ENCODE measurements at places on chromosomes 1 and 21.

DNA sequence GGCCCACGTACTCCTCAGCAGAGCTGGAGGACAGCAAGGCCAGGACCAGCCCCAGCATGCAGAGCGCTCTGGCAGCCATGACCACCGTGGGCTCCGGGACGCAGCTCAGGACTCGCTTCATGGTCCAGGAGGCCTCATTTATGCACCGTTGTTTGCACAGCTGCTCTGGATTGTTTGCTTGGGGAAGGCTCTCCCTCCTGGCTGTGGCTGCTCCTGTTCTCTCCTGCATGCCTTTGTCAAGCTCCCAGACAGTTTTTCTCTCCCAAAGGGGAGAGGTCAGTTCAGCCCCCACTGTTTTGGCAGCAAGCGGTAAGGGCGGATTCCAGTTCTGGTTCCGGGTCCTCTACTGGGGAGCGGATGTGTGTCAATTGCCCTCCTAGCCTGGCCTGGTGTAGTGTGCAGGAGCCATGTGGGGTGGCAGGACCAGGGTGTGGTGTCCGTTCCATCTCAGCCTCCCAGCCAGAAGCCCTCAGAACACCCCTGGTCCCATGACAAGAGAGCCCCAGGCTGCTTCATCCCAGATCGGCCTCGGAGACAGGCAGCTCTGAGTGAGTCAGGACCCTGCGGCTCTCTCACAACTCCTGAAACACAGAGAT lies at the start of gene TFF3:
Gene TFF3 (minus strand): TSS at position 114 of the 596 bp plus-strand sequence. CDS start 35 bp downstream, at position 79.
- DNase-seq = no peak

DNA sequence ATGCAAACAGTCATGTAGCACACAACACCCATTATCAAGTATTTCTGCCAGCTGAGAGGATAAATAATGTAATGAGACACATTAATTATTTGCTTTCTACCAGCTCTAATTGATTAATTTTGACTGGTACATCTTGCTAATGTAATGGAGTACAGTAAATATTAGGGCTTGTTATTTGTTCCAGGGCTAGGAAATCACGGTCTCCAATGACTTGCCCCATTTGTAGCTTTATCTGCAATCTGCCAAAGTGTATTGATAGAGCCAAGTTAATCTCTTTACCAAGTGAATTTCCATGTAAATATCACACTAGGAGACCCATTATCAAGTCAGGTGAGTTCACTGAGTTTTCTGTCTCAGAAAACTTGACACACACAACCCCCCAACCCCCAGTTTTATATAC lies 55.1 kb downstream of the RGS13 start:
- no peak for DNase-seq

DNA sequence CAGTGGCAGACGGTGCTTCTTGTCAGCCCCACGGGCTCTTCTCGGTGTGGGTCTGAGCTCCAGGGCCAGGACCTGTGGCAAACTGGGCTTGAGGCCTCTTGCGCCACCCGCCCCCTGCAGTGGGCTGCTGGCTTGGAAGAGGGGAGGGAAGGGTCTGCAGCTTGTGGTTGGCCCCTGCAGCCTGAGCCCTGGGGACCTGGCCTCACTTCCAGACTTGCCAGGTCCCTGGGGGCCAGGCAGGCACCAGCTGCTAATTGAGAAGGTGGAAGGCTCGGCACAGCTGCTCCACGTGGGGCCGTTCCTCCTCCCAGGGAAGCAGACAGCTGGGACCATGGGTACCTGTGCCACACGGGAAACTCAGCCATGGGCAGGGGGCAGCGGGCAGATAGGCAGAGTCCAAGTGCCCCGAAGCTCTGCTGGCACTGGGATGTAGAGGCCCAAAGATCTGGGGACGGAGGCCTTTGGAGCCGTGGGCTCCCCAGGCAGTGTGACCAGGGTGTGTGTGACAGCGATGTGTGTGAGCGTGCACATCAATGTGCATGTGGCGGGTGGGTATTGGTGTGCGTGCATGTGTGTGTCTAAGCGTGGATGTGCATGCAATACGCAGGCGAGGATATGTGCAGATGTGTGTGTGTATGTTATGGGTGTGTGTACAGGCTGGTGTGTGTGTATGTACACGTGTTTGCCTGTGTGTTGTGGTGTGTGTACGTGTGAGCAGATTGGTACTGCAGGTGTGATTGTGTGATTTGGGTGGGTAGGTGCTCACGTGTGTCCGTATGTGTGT lies 39.3 kb downstream of the TP73 start:
- DNase-seq = no peak

GRCh38 chr1:2349806-2350205 lies 41.5 kb downstream of the MORN1 start:
- DNase-seq = no peak

GRCh38 chr1:21295002-21295401 lies 4.7 kb upstream of the ECE1 start:
- DNase-seq = no peak

- no peak for DNase-seq
Observed at GRCh38 chr21:42962380-42963007, 11.9 kb upstream of the PKNOX1 start.

DNA sequence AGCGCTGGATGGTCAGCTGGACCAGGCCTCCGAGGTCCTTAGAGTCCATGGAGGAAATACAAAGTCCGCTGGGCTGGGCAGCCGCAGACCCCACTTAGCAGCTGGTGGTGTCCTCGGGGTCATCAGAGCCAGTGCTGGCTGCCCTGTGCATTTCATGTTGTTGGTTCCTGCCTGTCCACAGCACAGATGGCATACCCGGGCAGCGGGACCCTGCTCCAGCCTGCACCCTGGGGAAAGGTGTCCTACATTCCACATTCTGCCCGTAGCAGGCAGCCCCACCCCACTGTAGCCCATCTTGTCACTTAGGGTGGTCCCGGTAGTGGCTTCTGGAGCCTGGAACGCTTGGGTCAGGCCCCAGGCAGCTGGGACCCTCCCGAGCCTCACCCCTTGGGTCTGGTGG lies 19.8 kb downstream of the PRKCZ start:
- DNase-seq = no peak

DNA sequence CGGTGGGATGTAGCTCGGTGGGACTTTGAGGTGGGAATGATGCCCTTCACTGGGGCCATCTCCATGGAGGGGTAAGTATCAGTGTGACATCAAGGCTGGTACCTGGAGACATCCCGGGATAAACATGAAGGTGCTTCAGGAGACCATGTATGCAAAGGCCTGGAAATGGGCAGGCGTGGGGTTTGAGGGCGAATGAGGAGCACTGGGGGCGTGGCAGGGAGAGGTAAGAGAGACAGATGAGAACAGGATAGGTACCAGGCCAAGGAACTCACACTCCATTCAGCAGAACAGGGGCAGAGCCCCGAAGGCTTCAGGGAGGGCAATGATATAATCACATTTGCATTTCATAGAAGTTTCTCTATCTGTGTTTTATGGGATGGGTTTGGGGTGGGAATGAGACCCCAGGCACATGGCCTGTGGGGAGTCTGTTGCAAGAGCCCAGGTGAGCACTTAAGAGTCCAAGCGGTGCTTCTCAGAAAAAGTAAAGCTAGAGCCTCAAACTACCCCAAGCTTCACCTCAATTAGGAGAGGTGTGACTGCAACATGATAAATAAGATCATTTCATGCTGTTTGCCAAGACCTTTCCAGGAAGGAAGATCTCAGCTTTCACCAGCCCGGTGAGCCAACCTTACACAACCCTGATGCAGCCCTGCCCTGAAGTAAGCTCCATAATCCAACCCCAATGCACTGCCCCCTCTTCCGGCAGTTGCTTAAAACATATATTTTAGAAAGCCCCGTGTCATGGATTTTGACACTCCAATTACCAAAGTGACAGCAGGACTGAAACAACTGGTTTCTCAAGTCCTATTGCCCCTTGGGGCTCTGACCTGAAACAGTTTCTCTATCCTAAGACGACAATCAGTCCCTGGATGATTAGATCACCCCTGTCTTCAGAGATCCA lies 7.4 kb downstream of the S100A9 start:
- no peak for DNase-seq

- DNase-seq = no peak
Observed at GRCh38 chr1:30664103-30664755, 59.2 kb downstream of the MATN1 start.

GRCh38 chr1:207364614-207365013 lies 43.1 kb downstream of the CD55 start:
- DNase-seq = no peak

DNA sequence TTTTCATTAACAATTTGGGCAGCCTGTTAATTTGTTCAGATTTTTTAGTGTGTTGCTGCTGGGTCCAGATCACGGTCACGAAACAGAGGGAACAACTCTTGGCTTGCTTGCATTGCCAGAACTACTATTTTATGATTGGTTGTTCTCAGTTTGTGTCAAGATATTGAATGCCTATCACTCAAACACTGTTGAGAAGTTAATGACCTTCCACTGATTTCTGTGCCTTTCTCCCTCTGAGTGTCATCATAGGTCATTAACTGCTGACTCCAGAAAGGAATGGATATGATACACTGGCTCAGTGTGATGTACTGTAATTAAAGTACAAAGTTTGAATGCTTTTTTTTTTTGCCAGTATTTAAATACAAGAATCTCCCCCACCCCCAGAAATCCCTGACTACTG lies 9.2 kb downstream of the CHODL start:
- DNase-seq = no peak

DNA sequence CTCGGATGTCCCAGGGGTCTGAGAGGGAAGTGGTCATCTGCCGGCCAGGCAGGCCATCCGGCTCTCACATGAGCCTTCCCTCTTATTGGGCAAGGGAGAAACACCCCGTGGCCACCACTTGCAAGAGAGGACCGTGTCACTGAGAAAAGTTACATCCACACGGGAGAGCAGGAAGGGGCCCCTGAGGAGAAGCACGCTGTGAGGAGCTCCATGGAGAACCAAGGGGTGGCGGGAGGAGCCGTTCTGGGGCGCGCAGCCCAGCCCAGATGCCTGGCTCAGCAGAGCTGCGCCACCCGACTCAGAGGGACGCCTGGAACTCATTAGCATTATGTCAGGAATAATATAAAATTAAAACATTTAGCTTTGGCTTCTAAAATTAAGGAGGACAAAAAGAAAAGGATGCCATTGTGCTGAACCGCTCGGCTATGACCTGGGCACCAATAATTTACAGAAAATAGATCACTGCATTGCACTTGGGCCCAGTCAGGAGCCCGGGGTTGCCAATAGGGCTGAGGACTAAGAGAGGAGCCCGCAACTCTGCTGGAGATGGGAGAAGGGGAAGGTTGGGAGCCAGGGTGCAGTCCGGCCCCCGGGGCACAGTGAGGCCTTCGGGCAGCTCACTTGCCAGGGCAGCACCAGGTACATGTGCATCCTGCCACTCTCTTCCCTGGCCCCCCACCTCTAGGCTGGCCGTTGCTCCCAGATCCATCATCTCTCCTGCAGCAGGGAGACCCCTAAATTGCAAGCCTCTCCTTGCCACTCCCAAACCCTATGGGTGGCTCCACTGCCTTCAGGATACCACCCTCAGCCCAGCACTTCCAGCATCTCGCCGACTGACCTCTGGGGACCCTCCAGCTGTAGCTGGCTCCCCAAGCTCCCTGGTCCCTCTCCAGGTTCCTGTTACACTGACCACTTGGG lies 84.8 kb downstream of the DMRTB1 start:
- DNase-seq = no peak

- no peak for DNase-seq
Observed at GRCh38 chr1:209155546-209155945, 428.0 kb upstream of the CAMK1G start.

DNA sequence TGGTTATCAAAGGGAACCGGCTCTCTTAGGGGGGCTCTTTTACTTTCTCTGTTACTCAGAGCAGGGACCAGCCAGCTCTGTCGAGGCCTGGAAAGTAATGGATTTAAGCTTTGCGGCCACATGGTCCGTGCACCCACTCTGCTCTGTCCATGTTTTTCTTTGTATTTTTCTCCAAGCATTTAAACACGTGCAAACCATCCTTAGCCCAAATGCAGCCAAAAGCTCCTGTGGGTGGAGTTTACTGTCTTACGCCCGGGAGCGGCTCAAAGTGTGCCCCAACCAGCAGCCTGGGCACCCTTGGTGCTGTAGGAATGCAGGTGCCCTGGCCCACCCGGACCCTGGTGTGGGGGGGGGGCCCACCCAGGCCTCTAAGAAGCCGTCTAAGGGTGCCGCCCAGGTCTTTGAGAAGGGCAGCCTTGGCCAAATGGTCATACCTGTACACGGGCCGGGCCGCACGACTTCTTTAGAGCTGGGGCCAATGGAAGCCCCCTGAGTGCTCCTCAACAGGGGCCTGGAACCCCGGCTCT lies 29.2 kb upstream of the POFUT2 start:
- DNase-seq = no peak

GRCh38 chr1:151510020-151510405 lies 1.2 kb upstream of the CGN start:
- DNase-seq = no peak
